Left kidney (tissue), 8 donors: ENCODE measurements at places on chromosomes 3 and 15. TPM values are rescaled to one million over a fixed set of nuclear protein-coding genes. Genes with fewer than 3 reads are reported as not detected.

GRCh38 chr3:138371070-138371965, 22.9 kb downstream of the MRAS start:
- DNase-seq: no peak

DNA sequence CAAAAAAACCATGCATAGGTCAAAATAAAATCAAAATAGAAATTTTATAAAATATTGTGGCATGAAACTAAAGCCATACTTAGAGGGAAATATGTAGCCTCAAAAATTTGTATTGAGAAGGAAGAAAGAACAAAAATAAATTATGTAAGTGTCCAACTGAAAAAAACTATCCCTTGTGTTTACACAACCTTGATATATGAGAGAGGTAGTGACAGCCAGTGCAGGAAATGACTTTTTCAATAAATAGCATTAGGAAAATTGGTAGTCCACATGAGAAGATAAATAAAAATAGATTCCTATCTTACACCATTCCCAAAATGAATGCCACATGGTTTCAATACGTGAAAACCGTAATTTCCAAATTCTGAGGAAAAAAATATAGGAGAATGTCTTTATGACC, 13.2 kb upstream of the PRSS50 start:
- no peak for DNase-seq

LRRFIP2 gene
- 47.7 TPM for polyA plus RNA-seq

OSTN gene
- polyA plus RNA-seq: 8.1 TPM

SOX2 gene
- polyA plus RNA-seq: 0.30 TPM

DNA sequence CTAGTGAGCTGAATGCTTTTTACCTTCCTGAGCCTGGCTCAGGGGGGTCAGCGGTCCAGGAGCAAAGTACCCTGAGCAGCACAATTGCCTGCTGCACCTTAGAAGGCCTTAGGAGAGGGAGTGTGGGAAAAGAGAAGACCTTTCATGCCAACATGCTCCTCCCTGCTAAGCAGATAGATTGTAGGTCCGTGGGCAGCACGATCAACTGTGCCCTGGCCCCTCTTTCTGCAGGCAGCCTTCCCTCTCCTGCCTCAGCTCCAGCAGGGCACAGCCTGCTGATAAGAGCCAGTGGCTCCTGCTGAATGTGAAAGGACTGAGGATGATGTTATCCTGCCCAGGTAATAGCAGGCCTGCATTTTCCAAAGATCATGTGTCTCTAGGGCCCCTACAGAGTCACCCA, 4.1 kb downstream of the CORO2B start:
- no peak for DNase-seq

GRCh38 chr3:65604863-65605526, 433.7 kb downstream of the MAGI1 start:
- no peak for DNase-seq

DNA sequence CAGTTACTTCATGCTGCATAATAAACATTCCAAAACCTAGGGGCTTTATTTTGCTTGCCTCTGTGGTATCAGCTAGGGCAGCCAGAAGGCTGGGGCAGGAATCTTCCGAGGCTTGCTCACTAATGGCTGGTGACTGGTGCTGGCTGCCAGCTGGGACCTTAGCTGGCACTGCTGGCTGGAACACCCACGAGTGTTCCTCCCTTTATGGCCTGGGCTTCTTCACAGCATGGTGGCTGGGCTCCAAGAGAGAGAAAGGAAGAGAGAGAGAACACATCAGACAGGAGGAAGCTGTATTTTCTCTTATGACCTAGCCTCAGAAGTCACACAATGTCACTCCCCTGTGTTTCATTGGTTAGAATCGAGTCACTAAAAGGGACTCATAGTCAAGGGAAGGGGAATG, 23.9 kb upstream of the CDCP1 start:
- DNase-seq: no peak

SLC51B gene
- 8.3 TPM for polyA plus RNA-seq

IGSF11 gene
- 5.8 TPM for polyA plus RNA-seq
